ENCODE measurements at places on chromosomes 12 and 14.

DNA sequence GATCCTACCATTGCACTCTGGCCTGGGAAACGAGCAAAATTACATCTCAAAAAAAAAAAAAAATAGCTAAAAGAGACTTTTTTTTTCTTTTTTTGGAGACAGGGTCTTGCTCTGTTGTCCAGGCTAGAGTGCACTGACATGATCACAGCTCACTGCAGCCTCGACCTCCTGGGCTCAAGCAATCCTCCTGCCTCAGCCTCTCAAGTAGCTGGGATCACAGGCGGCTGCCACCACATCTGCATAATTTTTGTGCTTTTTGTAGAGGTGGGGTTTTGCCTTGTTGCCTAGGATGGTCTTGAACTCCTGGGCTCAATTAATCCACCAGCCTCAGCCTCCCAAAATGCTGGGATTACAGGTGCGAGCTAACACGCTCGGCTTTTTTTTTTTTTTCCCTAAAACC, 11.3 kb downstream of the RALGAPA1 start:
- DNase-seq = no peak

DNA sequence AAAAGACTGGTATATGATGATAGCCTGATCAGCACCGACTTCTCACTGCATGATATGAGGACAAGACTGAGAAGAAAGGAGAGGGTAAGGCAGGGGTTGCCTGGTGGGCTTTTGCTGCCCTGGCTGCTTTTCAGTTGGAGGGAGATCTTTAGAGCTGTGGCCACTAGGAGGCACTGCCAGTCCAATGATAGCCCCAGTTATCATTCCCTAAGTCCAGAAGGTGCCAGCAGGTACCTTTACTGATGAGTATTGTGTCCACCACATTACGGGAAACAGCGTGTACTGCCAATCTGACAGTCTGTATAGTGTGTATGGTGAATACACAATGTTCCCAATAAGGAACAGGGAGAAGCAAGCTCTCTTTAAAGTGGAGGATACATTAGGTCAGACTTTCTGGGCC, 55.8 kb upstream of the CCDC175 start:
- DNase-seq = no peak

DNA sequence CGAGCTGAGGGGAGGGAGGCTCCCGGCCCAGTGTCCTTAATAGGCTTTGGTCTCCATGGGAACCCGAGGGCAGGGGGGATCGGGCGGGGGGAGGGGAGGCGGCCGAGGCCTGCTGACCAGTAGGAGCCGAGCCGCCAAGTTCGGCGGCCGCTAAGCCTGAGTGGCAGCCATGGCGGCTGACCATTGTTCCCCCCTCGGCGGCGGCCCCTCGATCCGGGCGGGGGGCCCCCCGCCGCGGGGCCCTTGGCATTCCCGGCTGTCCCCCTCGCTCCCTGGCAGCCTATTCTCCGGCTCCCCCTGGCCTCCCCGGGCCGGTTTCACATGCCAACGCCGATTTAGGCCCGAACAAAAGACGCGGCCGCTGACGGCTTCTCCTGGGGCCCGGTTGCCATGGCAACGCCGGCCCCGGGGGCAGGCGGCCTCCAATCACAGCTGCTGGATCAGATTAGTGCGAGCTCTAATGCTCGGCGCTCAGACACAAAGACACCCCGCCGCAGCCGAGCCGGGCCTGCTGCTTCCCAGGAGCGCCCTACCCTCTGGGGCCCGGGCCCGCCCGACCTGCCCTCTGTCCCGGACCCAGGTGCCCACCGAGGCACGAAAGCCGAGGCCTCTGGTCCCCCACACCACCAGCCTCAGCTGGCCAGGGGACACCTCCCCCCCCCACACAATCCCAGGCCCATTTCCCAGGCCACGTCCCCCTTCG, 7.3 kb downstream of the MSI1 start:
- DNase-seq = peak; percentile 24

GRCh38 chr12:63070709-63071108, 80.3 kb downstream of the AVPR1A start:
- no peak for DNase-seq

DNA sequence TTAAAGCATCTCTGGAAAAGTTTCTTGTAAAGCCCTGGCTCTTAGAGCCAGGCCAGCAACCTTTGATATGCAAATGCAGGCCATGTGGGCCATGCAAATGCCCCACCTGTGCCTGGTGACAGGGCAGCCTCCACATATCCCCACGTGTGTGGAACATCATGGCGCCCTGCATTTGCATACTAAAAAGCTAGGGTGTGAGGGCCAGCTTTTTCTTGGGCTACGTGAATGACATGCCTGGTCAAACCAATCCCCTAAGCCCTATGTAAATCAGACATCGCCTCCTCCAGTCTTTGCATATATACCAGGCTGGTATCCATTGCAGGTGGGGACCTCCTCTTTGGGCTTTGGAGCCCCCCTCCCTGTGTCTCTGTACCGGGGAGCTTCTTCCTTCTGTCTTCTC, 6.4 kb downstream of the CSRP2 start:
- DNase-seq = no peak

- no peak for DNase-seq
Observed at GRCh38 chr12:94817695-94818075, 167.3 kb upstream of the TMCC3 start.
